Midbrain (tissue), 1 donor: ENCODE measurements at places on chromosomes 3 and 15.

DNA sequence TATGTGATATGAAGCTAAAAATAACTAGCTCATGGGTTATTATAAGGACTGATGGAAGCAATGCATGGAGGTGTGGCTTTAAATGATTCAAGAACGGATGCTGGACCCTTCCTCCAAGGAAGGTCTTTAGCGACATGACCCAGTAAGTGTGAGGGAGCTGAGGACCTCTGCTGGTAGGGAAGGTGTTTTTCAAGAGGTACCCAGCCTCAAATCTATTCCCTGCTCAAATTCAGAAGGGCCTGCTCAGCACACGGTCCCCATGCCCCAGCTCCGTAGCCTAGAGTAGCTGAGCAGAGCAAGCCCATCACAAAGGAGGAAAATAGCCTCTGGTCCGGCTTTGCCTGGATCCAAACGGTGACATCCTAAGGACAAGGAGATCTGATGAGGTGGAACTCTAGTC is 266.2 kb upstream of the IGF1R start:
- no peak for DNase-seq

DNA sequence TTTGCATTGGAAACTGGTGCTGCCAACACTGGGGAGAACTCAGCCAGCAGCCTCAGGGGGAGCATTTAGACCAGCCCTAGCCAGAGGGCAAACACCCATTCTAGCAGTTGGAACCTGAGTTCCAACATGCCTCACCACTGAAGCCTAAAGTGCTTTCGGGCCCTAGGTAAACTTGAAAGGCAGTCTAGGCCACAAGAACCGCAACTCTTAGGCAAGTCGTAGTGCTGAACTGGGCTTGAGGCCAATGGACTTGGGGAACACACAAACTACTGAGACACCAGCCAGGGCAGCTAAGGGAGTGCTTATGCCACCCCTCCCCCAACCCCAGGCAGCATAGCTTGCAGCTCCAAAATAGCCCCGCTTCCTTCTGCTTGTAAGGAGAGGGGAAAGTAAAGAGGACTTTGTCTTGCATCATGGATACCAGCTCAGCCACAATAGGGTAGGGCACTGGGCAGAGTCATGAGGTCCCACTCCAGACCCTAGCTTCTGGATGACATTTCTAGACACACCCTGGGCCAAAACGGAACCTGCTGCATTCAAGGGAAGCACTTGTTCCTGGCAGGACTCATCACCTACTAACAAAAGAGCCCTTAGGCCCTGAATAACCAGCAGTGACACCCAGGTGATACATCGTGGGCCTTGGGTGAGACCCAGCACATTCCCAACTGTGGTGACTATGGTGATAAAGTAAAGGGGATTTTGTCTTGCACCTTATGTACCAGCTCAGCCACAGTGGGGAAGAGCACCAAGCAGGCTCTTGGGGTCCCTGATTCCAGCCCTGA is 37.3 kb upstream of the TEX9 start:
- no peak for DNase-seq

DNA sequence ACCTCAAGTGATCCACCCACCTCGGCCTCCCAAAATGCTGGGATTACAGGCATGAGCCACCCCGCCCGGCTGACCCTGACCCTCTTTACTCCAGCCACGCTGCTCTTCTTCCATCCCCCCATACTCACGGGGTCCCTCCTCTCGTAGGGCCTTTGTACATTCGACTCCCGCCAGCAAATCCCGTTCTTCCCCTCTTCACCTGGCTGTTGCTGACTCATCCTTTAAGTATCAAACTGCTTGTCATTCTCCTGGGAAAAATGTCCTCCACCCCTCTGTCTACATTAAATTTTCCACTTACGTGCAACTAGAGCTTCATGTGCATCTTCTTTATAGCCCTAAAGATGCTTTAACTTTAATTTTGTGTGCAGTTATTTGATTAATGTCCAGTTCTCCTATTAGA is 203.1 kb downstream of the OPA1 start:
- no peak for DNase-seq

- no peak for DNase-seq
These were observed 1033.7 kb downstream of the ROBO1 start for GRCh38 chr3:78734048-78734637.

DNA sequence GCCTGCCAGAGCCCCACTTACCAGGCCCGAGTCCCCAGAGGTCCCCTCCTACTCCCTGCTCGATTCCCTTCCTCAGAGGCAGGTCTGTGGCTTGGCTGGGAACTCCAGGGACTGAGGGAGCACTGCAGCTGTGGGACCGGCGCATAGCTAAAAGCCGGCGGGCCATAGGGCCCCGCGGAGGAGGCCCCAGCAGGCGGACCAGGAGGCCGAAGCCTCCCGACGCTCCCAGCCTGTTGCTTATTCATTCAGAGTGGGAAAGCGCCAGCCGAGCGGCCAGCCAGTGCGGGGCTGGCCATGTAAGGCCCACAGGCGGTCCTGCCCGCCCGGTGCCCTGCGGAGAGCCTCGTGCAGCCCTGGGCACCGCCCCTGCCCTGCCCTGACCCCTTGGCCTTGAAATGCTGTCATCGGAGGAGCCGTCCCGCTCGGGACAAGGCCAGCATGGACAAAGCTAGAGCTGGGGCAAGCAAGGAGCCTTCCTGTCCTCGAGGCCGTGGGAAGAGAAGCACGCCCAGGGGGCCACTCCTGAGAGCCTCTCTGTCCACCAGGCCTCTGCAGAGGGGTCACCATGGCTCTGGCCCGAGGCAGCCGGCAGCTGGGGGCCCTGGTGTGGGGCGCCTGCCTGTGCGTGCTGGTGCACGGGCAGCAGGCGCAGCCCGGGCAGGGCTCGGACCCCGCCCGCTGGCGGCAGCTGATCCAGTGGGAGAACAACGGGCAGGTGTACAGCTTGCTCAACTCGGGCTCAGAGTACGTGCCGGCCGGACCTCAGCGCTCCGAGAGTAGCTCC is at the start of gene LOXL1:
LOXL1 (plus strand) TSS at position 244 of the 784 bp plus-strand sequence; CDS start at position 566, 322 bp downstream.
- peak; percentile 46 for DNase-seq

DNA sequence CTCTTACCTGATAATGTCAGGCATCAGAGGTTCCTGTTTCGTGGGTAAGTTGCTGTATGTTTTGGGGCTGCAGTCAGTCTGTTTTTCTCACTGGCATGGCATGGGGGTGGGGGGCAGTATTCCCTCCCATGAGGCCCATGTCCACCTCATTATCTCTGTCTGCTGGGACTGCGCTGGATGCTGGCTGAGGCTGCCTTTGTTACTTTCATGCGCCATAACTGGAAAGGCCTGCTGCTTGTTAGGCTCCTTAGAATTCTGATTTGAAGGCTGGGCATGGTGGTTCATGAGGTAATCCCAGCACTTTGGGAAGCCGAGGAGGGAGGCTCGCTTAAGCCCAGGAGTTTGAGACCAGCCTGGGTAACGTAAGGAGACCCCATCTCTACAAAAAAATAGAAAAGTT is 9.8 kb downstream of the APBA2 start:
- no peak for DNase-seq

GRCh38 chr15:45326741-45327140 is 51.6 kb downstream of the GATM start:
- DNase-seq, result peak; percentile 57

DNA sequence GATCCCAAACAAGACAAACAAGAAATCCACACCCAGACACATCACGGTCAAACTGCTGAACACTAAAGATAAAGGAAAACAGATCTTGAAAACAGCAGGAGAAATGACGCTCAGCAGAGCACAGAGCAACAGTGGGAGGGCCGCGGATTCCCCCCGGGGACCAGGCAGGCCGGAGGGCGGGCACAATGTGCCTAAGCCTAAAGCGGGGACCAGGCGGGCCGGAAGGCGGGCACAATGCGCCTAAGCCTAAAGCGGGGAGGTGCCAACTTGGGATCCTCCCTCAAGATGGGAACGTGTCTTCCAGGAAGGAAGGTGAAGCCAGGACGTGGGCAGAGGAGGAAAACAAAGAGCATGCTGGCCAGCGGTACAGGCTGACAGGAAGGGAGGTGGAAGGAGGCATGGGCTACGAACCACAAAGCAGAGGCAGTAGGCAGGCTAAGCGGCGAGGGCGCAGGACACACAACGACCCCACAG is 31.1 kb downstream of the CYFIP1 start:
- no peak for DNase-seq

GRCh38 chr15:69868756-69869155 is 229.0 kb downstream of the TLE3 start:
- no peak for DNase-seq

DNA sequence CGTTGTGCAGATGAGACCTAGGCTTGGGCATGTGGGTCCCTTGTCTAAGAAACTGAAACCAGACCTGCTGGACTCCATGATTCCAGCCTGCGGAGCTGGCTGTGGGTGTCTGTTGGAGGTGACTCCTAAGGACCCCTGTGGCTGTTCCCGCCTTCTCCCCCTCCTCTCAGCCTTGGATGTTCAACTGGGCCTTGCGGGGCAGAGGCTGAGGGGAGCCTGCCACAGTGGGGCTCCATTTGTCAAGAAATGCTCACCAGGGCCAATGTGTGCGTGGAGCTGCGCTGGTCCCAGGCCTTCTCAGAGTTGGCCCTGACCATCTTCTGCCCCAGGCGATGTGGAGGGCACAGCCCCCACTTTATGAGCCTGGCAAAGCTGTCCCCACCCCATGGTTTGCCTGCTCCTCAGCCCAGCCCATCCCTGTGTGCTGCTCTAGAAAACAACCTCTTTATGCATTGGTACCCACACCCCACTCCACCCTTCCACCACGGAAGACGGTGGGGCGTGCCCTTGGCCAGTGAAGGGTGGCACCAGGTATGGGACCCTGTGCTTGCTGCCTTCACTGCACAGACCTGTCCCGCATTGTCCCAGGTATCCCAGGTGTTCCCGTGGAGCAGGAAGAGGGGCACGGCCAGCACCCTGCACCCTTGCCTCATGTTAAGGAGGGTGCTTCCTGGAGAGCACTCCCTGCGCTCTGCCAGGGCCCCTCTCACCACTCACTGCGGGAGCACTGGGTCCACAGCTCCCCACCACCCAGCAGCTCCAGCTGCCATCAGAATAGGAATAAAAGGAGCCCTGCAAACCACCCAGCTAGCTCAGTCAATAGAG is 7.9 kb downstream of the MESP2 start:
- DNase-seq, result no peak

- no peak for DNase-seq
These were observed 200.1 kb upstream of the PROK2 start for GRCh38 chr3:71984843-71985613.

- no peak for DNase-seq
These were observed 382.9 kb upstream of the MCTP2 start for GRCh38 chr15:93848490-93848889.

- DNase-seq, result peak; percentile 63
These were observed 15.6 kb upstream of the MAGEF1 start for GRCh38 chr3:184727357-184728009.

DNA sequence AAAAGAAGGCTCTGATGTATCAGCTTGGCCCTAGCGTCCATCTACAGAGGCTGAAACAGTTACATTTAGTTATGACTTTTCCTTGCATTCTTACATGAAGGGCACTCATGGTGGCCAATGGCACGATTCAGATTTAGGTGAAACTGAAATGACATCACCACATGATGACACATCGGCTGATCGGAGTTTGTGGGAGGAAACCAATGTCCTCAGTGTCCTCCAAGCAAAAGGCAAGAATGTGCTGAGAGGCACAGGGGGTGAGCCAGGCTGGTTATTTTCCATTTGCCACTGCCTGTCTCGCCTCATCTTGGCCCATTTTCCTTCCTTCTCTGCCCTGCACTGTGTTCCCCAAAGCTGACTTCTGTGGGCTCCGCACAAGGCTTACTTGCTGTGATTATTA is 34.4 kb downstream of the TARS3 start:
- DNase-seq, result no peak

DNA sequence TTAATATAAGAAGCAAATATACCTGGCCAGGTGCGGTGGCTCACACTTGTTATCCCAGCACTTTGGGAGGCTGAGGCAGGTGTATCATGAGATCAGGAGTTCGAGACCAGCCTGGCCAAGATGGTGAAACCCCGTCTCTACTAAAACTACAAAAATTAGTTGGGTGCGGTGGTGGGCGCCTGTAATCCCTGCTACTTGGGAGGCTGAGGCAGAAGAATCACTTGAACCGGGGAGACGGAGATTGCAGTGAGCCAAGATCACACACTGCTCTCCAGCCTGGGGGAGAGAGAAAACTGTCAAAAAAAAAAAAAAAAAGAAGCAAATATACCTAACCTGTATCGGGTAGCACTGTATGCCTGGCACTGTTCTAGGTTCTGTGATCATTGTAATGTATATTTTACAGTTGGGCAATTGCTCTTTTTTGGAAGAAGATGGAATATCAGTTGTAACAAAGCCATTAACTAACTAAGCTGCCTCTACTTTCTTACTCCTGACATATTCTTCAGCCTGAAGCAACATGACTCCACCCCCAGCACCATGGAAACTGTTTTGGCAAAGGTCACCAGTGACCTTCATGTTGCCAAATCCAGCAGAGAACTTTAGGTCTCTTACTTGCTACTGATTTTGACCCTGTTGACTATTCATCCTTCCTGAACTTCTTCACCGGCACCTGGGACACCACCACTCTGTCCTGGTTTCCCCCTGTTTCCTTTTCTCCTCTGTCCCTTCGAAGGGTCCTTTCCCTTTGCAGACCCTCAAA is 203.8 kb downstream of the RPLP1 start:
- no peak for DNase-seq

GRCh38 chr15:96353930-96354730 is 23.6 kb downstream of the NR2F2 start:
- DNase-seq, result no peak

DNA sequence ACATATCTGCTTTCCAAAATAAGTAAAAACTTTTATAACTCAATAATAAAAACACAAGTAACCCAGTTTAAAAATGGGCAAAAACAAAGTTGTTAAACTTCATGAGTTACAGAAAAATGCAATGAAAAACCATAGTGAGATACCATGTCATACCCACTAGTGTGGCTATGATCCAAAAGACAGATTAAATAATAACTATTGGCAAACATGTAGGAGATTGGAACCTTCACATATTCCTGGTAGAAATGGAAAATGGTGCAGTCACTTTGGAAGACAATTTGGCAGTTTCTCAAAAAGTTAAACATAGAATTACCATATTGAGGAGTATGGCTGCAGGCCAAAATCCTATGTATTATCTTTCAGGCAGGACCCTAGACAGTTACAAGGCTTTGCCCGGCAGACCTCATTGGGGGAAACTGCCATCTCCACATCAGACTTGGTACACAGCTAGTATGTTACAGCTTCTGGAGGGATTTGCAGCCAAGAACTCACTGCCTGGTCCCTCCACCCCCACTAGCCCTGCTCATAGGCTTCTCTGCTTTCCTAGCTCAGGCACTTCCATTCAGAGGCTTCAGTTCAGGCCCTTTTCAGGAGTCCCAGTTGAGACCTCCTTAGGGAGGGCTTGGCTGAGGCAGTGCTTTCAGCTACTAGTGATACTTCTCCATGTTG is 147.8 kb downstream of the NEK10 start:
- no peak for DNase-seq

- DNase-seq, result no peak
These were observed 60.4 kb upstream of the SEC13 start for GRCh38 chr3:10381336-10381735.

DNA sequence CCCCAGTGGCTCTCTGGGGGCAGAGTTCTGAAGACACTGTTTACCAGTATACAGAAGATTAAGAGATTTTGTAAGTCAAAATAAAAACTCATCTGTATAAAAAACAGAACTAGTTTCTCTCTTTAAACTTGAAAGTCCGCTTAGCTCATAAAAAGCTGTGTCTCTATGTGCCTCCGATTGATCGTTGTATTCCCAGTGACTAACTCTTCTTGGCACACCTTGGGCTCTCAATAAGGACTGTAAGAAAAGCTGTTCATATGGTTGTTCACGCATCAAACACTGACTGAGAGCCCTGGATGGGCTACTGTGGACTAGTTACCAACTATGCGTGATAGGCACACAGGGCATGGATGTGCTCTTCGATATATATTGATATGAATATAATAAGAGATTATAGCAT is 107.9 kb downstream of the P3H2 start:
- DNase-seq, result no peak
